Naive thymus-derived CD8-positive, alpha-beta T cell (primary cell): ENCODE measurements at places on chromosomes 5 and 9. TPM values are rescaled to one million over a fixed set of nuclear protein-coding genes. Genes with fewer than 3 reads are reported as not detected.

DNA sequence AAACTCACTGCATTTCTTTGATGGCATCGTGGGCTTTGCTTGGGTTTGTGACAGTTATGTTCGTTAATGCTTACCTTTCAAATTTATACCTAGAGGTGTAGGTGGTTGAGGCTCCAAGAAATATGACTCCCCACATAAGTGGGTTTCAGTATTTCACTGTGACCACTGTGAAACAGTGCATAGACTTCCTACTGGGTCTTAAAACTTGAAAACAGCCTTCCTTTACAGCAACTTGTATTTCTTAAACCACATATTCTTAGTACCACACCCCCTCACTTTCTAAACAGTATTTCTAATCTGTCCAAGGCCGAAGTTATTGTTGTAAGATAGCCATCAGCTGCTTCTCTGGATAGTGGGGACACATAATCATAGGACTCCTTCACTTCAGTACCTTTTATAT lies 48.3 kb downstream of the TMEFF1 start:
- DNase-seq: no peak

GRCh38 chr9:34465468-34465867 lies 6.9 kb downstream of the DNAI1 start:
- DNase-seq: no peak

GRCh38 chr9:14515571-14516198 lies 177.5 kb downstream of the ZDHHC21 start:
- no peak for DNase-seq

DNA sequence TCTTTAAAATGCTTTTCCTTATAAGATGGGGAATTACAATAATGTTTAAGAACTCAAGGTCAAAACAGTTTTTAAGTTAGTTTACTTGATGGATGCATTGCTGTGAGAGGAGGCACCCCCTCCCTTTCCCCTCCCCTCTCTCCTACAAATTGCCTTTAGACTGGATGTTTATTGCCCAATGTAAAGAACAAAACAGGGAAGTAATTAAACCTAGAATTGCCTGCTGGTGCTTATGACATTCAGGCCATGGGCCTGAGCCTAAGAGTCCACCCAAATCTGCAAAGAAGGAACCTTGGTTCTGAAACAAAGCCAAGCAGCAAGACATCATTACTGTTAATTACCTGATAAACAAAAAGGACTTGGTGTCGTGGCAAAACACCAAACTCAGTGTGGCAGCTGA lies 630.3 kb downstream of the ISL1 start:
- no peak for DNase-seq

DNA sequence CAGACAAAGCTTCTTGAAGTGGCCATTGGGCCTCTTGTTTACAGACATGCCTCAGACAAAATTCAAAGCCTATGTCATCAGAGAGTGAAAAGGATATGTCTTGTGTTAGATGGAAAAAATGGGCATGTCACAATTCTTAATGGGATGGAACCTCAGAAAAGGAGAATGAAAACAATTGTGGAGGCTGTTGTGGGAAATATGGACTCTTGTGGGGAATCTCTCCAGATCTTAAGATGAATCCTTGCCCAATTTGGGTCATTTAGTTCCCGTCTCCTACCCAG lies 19.5 kb downstream of the SLC22A5 start:
- no peak for DNase-seq

GRCh38 chr9:93013856-93014582 lies 44.5 kb upstream of the SUSD3 start:
- DNase-seq: no peak

Gene PCDHB2
- not detected for polyA plus RNA-seq

Gene C9orf85
- polyA plus RNA-seq: 7.8 TPM

Gene IL4
- not detected for polyA plus RNA-seq

Gene COL23A1
- 0.10 TPM for polyA plus RNA-seq

Gene SLC25A2
- not detected for polyA plus RNA-seq

Gene ABITRAM
- 14.5 TPM for polyA plus RNA-seq
